ENCODE measurements at places on chromosomes 3 and 15.

DNA sequence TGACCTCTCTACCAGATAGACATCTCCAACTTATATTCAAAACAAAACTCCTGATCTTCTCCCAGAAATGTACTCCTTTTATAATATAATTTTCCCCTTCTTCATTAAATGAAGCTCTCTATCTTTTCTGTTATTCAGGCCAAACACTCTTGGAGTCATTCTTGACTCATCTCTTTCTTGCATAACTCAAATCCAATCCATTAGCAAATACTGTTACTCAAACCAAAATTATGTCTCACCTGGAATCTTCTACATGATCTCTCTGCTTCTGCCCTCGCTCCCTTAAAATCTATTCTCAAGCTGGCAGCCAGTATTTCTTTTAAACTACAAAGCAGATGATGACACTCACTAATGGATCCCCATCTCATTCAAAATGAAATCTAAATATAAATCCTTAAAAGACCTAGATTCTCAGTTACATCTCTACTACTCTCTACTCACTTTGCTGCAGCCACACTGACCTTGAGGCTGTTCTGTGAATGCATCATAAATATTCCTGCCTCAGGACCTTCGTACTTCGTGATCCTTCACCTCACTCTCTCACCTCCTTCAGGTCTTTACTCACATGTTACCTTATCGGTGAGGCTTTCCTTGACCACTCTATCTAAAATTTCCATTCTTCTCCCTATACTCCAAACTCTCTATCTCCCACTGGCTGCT is 160.9 kb downstream of the TBC1D5 start:
- DNase-seq: no peak

GRCh38 chr15:52710050-52710707 is 31.0 kb upstream of the ATOSA start:
- DNase-seq: no peak

- no peak for DNase-seq
Observed at GRCh38 chr3:155772801-155773200, 27.9 kb upstream of the PLCH1 start.

DNA sequence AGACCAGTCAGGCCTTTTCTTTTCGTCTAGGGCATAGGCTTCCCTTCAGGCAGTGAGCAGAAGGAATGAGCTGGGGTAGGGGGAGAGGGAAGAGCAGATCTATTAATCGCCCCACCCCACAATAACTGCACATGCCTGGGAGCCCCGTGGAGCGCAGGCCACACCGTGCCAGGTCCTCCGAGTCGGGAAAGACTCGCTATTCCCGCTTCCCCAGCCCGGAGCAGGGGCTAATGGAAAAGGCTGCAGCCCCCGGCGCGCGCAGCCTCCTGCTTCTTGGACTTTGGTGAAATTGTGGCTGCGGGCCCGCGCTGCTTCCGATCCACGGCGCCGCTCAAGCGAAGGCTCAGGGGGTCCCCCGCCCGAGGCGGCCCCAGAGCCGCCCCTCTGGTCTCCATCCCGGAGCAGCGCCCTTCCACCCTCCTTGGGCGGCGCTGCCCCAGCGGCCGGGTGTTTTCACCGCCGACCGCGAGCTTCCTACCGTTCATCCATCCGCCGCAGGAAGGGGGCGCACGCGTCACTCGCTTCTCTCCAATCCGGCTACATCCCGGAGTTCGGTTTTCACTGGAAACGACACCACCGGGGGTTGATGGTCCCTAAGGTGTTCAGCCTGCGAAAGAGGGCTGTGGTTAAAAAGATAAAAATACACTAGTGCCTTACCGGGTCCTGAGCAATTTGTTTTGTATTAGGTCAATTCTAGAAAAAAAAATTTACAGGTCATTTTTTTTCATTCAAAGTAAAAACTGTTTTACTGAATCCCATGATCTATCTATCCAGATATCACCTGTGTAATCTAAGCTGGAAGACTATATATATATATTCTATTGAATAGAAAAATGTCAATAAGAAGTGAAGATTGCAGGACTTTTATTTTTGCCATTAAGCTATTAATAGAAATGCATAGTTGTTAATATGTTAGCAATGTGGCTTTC is 4.4 kb upstream of the SYNM start:
- no peak for DNase-seq

DNA sequence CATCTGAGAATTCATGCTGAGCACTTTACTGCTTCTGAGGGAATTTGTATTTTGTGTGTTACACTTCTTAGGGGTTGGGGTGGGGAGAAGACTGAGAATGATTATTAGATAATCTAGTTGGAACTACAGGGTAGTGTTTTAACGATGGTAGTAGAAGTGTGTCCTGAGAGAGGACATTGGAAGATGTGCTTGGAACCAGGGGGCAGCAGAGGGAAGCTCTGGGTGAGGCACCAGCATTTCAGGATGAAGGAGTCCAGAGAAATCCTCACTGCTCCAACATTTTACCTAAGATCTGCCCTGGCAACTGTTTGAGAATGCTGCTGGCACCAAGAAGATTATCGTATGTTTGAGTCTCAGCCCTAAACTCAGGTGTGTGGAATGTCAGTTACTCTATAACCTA is 145.5 kb downstream of the SQOR start:
- no peak for DNase-seq

DNA sequence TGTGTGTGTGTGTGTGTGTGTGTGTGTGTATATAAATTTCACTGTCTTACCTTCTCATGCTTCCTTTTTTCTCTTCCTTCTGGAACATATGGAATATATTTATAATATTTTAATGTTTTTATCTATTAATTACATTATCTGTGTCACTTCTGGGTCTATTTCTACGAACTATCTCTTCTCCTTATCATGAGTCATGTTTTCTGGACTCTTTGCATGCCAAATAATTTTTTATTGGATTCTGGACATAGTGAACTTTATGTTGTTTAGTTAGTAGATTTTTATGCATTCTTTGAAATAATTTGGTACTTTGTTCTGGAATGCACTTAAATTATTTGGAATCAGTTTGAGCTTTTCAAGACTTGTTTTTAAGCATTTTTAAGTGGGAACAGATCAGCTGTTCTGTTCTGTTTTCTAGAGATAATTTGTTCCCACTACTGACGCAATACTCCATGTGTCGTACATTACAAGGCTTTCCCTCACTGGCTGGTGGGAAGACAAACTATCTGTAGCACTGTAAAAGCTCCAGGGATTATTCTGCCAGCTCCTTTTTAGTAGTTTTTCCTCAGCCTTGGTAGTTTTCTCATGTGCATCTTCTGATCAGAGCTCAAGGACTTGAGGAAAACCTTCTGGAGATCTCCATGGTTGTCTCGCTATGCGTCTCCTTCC is 302.0 kb downstream of the CLSTN2 start:
- DNase-seq: no peak

- DNase-seq: no peak
Observed at GRCh38 chr15:37789397-37789786, 145.0 kb upstream of the TMCO5A start.

DNA sequence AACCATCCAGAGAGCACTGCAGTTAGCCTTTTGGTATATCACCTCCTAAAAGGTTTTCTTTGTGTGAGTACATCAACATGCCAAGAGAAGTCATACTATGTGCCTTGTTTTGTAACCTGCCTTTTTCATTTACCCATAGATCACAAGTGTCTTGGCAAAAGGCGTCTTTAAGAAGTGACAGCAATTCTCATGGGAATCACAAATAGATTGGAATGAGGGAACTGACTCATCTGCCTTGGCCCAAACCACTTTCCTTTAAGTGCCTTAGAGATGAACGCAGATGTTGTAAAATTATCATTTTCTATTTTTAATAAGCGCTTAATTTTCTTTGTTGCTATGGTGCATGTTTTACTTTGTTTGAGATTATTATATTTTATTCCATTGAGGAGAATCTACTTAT is 20.7 kb upstream of the POMGNT2 start:
- no peak for DNase-seq

- DNase-seq: no peak
Observed at GRCh38 chr3:166522017-166522416, 684.8 kb upstream of the BCHE start.

DNA sequence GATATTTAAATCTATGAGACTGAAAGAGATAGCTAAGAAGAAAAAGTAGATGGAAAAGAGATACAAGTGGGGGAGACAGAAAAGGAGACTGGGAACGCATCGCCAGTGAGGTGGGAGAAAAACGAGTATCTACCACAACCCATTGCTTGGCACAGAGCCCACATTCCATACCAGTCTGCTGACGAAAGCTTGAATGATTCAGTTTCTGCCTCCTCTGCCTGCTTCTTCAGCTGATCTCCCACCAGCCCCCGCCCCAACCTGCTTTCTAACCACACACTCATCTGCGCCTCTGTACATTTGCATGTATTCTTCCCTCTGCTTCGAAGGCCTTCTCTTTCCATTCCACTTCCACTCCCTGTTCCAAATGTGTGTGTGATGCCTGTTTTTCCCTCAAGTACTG is 188.1 kb downstream of the USP13 start:
- DNase-seq: peak; percentile 54

DNA sequence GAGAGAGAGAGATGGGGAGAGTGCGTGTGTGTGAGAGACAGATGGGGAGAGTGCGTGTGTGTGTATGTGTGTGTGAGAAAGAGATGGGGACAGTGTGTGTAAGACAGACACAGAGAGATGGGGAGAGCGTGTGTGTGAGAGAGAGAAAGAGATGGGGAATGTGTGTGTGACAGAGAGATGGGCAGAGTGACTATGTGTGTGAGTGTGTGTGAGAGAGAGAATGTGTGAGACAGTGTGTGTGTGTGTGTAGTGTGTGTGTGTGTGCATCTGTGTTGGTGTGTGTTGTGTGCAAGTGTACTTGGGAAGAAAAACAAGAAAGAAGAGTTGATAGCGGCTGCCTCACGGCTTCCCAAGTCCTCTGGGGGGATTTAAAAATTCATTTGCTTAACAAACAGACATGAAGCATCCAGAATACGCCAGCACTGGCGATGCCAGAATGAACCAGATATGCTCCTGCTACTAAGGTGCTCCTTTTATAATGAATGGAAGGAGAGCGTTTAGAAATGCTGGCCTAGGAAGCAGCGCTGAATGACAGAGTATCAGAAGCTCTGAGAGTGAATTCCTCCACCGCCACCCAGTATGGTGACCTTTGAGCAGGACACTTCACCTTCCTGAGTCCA is 186.1 kb upstream of the TSC22D2 start:
- DNase-seq: no peak

DNA sequence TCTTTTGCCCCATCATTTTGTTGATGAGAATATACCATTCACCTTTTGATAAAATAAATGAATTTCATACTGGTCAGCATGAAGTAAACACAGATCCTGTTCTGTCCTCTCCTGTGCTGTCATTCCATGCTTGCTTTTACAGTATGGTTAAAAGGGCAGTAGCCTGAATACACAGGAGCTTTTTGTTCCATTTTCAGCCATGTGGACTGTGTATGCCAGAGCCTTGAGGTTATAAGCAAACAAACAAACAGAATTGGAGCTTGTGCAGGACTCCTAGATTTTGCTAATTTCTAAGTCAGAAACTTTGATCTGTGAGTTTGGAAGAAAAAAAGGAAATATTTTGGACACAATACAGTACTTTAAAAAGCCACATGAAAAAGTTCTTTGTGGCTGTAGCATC is 91.9 kb downstream of the LRRC28 start:
- DNase-seq: no peak

DNA sequence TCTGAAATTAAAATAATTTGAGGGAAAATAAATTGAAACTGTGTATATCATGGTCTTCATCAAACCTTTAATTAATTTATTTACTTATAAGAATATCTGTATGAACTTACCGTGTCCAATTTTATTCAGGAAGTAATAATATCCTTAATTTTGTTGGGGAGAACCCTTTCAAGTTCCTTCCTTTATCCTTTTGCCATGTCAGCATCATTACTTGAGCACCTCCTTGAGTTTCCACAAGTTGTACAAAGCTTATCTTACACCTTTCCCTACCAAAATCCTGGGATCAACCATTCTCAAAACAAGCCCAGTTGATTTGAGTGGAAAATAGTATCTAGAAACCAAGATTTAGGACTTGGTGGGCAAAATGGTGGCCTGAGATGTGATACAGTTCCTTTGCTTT is 37.3 kb downstream of the PLSCR2 start:
- DNase-seq: no peak

GRCh38 chr3:121411523-121411922 is 134.3 kb downstream of the POLQ start:
- DNase-seq: no peak

DNA sequence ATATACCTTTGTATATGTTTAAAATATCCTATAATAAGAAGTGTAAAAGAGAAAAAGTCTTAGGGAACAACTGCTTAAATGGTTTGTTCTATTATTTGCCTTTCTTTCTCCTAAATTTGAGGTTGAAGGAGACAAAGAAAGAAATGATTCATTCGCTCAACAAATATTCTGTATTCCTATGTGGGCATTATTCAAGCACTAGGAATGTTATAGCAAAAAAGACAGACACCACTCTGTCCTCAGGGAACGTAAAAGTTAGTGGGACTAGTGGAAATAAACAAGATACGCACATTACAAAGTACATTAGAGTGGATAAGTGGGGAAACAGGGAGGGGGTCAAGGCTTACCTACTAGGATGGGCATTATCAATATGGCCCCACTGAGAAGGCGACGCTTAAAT is 332.2 kb downstream of the LPP start:
- no peak for DNase-seq

DNA sequence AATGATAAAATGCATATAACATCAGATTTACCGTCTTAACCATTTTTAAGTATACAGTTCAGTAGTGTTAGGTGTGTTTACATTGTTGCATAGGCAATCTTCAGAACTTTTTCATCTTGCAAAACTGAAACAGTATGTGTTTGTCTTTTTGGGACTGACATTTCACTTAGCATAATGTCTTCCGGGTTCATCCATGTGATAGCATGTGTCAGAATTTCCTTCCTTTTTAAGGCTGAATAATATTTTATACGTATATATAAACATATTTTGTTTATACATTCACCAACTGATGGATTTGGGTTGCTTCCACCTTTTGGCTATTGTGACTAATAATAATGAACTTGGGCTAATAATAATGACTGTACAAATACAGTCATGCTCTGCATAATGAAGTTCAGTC is 3.0 kb downstream of the PARP15 start:
- no peak for DNase-seq

GRCh38 chr3:52248816-52249547 is 3.4 kb downstream of the PPM1M start:
- no peak for DNase-seq

GRCh38 chr3:193711166-193711485 is 118.1 kb downstream of the OPA1 start:
- no peak for DNase-seq
